Stimulated activated CD4-positive, alpha-beta T cell treated with anti-CD3 and anti-CD28 coated beads, TNF-alpha, amount 100 ng/mL, for 4 hours (primary cell): ENCODE measurements at places on chromosomes 1 and 21.

DNA sequence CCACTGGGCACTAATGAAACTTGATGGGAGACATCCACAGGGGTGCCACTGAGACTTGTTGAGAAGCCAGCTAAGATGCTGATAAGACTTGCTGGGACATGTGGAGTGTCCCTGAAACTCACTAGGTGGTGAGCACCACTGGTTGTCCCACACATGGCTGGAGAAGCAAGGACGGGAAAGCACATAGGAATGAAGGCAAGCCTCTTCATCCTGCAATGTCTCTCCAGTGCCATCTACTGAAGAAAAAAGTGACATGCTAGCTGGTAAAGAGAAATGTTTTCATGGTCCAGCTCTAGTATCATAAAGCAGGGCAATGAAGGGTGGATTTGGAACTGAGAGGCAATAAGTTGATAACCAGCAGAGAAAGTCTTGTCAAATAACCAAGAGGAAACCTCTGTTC is 283.0 kb downstream of the PAPPA2 start:
- DNase-seq, result no peak

DNA sequence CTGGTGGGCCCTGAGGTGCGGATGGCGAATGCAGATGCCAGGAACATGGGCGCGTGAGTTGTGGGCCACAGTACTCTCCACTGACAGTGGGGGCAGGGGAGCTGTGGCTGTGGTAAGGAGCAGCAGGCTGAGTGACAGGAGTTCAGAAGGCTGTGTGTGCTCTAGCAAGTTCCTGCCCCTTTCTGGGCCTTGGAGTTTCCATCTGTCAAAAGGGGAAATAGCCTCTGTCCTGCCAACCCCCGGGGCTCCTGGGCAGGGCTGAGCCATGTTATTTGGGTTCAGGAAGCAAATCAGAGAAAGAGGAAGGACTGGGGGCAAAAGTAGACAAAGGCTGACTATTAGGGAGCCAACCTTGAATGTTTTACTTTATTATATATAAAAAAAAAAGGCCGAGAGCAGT is 19.5 kb upstream of the MFN2 start:
- DNase-seq, result no peak

DNA sequence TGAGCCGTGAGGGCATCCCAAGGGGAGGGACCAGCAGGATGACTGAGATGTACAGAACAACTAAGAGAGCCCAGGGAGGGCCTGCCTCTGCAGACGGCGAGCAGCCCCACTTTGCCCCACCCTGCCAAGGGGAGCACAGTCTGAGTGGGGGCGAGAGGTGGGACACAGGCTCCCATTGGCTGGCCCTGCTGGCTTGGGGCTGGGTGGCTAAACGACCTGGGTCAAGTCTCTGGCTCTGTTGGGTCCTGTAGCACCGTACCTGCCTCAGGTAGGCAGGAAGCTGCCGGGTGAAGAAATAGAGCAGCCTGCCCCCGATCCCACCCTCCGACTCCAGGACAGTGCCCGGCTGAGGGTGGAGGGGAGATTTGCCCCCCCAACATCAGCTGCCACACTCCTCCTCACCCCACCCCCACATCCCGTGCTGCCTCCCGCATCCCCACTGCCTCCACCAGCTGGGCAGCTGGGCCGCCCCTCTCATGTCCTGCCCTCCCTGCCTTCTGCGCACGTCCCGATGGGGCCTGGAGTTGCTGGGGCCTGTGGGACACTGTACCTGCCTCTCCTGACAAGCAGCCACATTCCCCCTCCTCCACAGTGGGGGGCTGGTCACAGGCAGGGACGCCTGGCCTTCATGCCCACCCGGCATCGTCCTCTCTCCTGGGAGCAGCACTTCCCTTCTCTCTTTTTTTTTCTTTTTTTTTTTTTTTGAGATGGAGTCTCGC is 12.6 kb upstream of the PLEKHG5 start:
- no peak for DNase-seq

DNA sequence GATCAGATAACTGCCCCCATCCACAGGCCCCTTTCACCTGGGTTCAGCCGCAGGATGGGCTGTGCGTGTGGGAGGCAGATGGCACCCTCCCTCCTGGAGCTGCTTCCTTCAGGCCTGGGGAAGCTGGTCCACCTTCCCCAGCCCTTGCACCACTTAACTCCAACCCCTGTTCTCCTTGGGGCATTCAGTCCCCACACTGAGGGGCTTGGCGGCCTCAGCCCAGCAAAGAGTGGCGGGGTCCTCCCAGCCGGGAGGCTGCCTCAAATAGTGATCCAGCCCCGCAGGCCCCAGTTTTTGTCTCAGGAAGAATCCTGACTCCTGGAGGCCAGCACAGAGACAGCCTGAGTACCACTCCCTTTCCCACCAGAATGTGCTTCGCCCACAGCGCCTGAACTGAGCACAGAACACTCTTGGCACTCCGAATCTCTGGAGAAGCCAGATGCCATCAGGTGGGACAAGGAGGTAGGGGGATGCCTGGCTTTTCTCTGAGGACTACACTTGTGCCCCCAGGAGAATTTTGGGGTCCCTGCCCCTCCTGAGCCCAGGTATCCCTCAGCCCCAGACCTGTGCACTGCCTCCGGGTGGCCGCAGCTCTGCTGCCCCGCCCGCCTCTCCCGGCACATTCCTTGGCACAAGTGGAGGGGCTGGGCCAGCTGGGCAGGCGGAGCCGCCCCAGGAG is 936 bp downstream of the PAQR6 start:
- no peak for DNase-seq

DNA sequence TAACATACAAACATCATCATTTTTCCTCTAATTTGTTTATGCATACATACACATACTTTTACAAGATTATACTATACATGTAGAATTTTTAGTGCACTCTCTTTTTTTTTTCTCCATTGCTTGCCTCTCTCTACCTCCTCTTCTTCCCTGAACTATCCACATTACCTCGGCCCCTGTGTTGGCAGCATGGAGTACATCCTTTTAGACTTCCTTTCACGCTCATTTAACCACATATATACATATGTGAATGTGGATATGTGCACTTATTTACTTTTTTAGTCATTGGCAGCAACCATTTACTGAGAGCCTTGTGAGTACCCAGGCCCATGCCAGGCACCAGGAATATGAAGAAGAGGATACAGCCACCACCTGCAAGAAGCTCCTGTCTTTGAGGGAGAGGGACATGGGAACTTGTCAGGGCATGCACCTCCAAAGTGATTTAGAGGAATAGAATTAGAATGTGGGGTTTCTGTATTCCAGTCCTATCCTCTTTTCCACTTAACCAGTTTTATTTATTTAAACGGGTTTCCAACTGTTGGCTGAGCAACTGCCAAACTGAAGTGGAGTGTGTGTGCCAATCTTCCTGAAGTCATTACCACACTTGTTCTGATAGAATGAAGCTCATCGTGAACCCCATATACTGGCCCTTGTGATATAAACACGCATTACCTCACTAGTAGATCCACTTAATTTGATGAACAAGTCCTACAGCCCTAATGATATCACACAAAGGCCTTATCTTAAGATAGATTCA is 212.6 kb downstream of the TNR start:
- DNase-seq, result no peak

GRCh38 chr1:15207031-15207828 is 39.8 kb upstream of the FHAD1 start:
- no peak for DNase-seq

DNA sequence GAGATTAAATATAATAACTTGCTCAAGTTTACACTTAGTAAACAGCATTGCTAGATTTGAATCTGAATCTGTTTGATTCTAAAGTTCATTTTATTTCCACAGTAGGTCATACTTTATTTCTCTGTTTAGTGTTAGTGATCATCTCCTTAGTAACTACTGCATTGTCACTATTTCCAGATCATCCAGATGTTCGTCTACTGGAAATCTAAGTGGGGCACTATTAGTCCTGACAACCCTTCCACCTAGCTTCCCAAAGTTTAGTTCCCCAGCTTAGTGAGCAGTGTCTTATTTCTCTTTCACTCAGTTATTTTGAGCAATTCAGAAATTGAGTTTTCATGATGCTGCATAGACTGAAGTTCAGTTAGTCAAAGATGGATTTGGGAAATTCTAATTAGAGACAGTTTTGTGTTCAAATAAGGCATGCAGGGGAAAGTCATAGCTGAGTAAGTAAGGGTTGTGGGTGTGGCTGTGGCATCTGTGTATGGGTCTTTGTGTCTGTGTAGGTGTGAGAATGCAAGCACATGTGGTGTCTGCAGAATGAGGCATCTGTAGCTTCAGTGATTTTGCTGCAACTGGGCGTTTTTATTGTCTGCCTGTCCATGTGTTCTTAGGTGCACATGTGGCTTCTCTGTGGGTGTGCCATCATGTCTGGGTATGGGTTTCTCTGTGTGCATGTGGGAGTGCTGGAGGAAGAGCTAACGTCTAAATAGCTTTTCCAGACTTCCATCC is 107.3 kb downstream of the NTMT2 start:
- no peak for DNase-seq

- DNase-seq, result no peak
Measured at GRCh38 chr1:109877317-109877771, 33.3 kb upstream of the CSF1 start.

DNA sequence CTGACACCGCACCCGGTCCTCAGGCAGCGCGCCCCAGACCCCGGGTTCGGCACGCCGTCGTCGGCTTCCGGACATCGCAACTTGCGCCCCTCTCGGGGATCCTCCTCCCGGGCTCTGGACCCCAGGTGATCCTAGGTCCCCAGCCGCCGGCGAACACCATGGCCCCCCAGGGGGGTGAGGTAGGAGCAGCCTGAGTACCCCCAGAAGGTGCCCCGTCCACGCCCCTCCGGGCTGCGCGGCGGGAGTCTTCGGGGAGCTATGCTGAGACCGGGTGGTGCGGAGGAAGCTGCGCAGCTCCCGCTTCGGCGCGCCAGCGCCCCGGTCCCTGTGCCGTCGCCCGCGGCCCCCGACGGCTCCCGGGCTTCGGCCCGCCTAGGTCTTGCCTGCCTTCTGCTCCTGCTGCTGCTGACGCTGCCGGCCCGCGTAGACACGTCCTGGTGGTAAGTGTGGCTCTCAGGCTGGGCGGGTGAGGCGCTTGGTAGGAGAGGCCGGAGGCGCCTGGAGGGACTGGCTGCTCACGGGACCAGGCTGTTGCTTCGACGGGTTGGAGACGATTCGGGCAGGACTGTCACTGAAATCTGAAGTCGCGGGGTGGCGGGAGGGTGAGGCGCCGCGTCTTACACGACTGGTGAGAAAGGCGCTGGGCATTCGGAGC is 367 bp downstream of the WNT2B start:
- DNase-seq, result peak; percentile 12

DNA sequence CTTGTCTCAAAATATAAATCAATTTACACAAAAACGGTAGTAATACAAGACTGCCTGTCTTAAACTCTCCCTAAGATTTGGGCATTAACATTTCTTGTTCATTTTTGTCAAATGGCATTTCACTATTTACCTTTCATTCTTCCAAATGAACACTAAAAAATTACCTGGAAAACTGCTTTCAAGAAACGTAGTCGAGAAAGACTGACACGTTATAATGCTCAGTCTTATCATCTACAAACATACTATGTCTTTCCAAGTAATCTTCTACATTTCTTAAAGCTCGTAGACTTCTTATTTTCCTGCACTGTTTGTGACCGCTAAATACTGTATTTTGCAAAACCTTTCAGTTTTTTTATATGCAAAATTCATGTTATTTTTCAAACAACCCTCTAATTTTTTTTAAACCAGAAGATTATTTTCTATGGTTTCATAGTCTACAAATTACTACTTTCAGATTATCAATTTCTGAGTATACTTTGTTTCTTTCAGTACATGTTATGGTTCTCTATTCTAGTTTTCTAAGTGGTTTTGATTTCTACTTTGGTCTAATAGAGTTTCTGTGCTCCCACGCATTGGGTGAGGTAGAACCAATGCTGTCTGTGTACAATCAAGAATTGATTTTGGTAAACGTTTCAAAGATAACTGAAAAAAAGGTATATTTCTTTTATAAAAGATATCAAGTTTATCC is 336.4 kb downstream of the SMYD3 start:
- no peak for DNase-seq

GRCh38 chr1:207034208-207034607 is 1.7 kb upstream of the C1orf116 start:
- DNase-seq, result no peak
